GM03348 (cell line): ENCODE measurements at places on chromosomes 2 and 18.

GRCh38 chr2:135219226-135219625 is 167.1 kb downstream of the RAB3GAP1 start:
- no peak for DNase-seq

DNA sequence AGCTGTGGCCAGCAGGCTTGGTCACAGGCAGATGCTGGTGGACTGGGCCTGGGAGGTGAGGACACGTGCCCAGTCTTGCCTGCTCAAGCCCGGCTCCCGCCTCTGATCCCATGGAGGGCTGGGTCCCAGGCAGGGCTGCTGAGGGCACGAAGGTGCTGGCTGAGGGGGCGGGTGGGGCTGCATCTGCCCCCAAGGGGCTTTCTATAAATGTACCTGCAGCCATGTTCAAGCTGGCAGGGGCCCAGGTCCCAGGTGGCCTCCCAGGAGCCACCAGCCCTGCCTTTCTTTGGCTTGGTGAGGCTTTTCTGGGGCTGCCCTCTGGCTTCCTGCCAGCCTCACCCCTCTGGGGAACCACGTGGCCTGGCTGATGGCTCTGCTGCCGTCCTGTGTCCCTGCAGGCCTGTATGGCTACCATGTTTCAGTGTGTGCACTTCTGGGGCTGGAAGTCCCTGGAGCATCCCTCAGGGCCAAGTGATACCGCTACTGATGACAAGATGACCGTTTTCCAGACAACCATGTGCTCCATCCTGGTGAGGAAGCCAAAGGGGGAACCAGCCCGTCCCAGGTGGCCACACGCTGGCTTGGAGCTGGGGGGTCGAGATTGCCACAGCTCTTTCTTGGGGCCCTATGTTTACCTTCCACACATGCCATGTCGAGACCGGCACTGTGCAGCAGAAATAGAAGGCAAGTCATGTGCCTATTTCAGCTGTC is 23.2 kb downstream of the HJURP start:
- DNase-seq, result no peak

- DNase-seq, result peak; percentile 87
Measured at GRCh38 chr18:23231340-23232021, 96.2 kb downstream of the CABLES1 start.

GRCh38 chr2:202016579-202017227 is 17.0 kb upstream of the FZD7 start:
- DNase-seq, result no peak

DNA sequence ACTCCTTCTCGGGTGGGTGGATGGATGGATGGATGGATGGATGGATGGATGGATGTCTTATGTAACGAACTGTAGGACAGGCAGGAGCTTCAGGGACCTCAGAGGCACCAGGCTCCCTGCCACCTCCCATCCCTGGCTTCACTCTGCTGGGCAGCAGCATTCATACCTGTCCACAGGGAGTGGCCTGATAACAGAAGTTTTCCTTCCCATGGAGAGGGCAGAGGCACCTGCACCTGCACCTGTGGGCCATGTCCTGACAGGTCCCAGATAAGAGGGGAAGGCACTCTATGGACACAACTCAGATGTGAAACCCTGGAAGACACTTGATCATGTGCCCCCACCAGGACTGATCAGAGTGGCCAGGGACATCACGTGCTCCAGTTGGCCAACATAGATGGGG is 142.3 kb downstream of the GBX2 start:
- no peak for DNase-seq

- peak; percentile 41 for DNase-seq
Measured at GRCh38 chr2:200306931-200307723, 634 bp downstream of the SPATS2L start.

DNA sequence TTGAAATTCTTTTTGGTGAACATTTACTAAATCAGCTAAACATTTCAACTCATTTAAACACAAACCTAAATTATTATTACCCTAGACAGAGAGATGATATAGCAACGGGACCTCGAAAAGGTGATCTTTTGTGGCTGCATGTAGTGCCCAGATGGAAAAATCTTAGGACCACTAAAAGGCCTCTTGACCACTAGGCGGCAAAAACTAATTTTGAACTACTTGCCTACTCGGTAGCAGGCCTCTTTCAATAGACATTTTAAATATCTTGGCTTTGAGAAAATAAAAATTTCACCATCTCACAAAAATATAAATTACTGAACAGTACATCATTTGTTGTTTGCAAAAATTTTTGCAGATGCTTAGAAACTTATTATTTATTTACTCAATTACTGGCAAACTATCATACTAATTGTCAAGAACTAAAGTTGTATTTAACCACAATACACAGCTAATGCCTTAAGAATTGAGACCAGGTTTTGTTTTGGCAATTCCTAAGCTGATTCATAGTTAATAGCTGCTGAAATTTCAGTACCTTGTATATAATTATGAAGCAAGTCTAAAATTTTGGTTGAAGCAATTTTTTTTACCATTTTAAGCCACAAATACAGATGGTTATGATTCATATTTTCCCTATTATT is 9.4 kb downstream of the COL3A1 start:
- no peak for DNase-seq

DNA sequence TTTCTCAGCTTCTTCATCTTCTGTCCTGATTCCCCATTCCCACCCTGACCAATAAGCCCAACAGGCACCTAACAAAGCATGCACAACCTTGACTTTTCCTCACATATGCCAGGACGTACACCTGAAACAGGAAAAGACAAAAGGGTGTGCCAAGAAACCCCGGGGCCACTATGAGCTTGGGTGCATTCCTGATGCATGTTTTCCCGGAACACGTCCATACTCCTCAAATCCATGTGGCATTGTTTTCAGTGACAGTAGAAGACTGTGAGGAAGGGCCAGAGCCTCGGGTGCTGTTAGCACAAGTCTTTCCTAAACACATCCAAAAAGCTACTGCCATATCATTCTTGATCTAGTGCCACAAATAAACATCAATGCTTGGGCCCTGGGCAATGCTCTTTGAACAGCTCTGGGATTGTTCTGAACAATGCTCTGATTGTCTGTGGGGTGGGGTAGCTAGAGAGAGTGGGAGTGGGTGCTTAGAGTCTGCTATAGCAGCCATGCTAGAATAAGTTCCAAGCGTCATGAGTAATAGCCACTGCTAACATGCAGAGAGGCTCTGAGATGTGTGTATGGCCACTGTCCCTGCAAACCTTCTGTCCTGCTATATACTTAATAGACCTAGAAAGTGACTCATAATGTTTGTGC is 181.7 kb upstream of the CRIM1 start:
- DNase-seq, result no peak

DNA sequence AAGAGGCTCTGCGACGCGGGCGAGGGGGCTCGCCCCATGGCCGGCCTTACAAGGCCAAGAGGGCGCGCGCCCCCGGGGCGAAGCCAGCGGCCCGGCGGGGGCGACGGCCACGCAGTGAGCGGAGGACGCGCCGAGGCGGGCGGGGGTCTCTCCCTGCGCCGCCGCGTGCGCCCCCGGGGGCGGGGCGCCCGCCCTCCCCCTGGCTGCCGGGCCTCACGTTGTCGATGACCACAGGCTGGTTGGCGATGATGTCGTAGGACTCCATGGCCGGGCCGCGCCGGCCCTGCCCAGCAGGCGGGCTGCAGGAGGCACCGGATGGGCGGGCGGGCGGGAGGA is 250 bp downstream of the ACTR1B start:
- no peak for DNase-seq

DNA sequence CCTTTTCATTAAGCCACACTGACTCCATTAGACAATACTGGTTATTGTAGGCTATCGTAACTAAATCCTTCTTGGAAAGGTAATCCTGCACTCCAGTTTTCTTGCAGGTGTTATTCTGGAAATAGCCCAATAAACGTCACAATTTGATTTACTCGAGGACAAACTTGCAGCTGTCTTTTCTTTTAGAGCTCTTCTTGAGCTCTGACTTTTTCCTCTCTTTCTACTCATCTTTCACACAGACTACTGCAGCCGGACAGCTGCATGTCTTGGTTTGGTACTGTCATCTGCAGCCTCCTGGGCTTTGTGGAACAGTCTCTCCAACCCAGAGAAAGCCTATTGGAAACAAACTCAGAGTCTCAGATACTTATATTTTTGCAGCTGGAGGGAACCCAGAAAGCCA is 23.0 kb upstream of the MSGN1 start:
- no peak for DNase-seq

DNA sequence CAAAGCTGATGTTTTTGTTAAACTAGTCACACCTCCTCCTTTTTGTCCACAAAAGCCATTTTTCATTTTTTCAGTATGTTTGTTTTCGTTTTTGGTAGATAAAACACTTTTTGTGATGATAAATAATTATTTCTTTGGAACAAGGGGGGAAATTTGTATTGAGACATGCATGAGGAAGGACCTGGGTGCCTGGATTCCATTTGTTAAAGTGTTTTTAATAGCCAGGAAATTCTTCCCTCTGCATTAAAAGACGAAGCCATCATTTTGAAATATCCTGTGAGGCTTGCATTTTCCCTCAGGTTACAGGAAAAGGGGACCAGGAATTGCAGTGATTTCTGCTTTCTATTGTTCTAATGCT is 52.1 kb upstream of the CTLA4 start:
- DNase-seq, result no peak

GRCh38 chr2:36373149-36373926 is 17.8 kb downstream of the CRIM1 start:
- DNase-seq, result peak; percentile 57

- peak; percentile 92 for DNase-seq
Measured at GRCh38 chr18:57803103-57803969, at the start of gene ATP8B1. Gene ATP8B1 (minus strand): TSS chr18:57803315. CDS start chr18:57731807, 71,508 bp downstream.

GRCh38 chr2:215454519-215455246 is 18.8 kb upstream of the FN1 start:
- peak; percentile 42 for DNase-seq

DNA sequence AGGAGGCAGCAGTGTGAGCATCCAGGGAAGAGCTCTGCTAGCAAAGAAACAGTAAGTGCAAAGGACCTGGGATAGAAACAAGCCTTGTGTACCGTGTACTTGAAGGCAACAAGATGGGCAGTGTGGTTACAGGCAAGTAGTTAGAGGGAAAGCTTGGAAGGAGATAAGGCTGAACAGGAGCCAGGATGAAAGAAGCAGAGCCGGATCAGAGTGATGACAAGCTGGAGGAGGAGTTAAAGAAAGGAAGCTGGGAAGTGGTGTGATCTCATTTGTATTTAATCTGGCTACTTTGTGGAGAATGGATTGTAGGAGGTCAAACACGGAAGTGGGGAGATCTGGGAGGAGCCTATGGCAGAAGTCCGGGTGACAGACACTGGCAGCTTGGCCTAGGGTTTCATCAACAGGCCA is 44.7 kb upstream of the VPS54 start:
- peak; percentile 13 for DNase-seq

DNA sequence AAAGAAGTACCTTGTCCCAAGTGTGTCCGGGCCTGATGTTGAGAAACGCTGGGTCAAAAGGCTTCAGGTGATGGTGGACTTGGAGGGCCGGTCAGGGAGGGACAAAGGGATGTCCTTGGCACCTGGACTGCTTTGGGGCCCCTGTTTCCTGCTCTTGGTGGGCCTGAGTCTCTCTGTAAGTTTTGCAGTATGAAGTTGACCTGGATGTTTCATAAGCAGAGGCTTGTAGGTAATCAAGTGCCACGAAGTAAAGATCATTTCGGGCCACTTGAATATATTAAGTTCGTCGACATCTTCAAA is 29.4 kb downstream of the ASAP2 start:
- no peak for DNase-seq

DNA sequence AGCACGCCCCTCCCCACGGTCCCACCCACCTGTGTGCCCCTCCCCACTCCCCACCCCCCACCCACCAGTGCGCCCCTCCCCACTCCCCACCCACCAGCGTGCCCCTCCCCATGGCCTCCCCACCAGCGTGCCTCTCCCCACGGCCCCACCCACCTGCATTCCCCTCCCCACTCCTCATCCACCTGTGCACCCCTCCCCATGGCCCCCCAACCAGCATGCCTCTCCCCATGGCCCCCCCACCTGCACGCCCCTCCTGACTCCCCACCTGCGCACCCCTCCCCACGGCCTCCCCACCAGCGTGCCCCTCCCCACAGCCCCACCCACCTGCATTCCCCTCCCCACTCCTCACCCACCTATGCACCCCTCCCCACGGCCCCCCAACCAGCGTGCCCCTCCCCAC is 190.2 kb downstream of the EIPR1 start:
- DNase-seq, result no peak

DNA sequence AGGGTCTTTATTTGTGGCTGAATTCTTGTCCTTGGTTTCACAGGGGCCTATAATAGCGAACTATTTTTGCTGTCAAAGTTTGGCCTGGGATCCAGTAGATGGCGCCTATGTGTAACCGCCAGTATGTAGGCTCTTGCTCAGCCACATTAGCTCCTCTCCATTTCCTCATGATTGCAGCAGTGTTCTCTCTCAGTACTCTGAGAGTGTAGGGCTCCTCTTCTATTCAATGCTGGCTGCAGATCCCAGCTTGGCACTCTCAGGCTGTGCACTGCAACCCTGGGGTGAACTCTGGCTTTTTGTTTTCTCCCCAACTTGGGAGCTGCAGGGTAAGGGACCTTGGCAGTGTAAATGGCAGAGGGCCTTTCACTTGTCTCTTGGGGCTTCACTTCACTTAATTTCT is 344.6 kb upstream of the CHAC2 start:
- DNase-seq, result peak; percentile 66

DNA sequence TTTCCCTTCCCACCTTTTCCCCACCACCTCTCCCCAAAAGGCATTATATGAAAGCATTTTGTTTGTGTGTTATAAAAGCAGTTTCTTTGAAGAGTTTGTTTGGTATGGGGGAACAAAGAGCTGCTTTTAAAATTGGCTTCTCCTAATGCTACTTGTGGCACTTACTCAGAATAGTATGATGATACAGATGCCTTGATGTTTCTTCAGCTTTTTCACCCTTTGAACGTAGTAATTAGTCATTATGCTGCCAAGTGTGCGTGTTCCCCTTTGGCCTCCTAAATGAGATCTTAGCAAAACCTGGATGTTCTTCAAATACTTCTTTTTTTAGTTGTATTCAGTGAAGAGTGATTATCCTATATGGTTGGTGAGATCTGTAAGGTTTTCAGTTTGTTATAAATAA is 183.4 kb downstream of the PTGR3 start:
- no peak for DNase-seq

DNA sequence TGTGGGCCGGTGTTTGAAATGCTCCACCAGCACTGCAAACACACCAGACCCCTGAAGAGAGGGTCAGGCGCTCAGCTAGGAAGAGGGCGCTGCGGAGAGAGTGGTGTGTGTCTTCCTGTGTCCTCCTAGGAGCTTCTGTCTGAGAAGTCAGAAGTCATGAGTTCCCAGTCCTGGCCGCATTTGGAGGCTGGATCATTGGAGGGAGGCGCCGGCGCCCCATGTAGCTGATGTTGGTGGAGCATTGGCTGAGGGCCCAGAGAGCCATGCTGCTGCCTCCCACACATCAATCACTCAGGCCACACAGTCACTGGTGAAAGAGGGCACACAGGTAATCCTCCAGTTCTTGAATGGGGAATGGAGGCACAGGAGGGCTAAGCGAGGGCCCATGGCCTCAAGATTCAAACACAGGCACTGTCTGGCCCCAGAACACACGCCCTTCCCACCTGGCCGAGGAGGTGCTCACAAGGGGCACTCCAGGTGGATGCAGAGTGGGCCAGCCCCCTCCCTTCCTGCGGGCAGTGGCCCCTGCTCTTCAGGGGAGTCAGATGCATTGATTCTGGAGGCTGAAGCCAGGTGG is 66.3 kb downstream of the RRM2 start:
- no peak for DNase-seq

- no peak for DNase-seq
Measured at GRCh38 chr2:217258170-217258569, 398.3 kb upstream of the TNP1 start.

GRCh38 chr2:204150721-204151120 is 214.2 kb downstream of the ICOS start:
- no peak for DNase-seq
